AG04450 (cell line): ENCODE measurements at places on chromosomes 1 and 21. TPM values are rescaled to one million over a fixed set of nuclear protein-coding genes. Genes with fewer than 3 reads are reported as not detected.

DNAH14 gene
- 7.2 and 11.1 TPM in 2 replicates for polyA plus RNA-seq

SPATA21 gene
- polyA plus RNA-seq: 0.04 TPM in 1 of 2 replicates, not detected in the other

DNA sequence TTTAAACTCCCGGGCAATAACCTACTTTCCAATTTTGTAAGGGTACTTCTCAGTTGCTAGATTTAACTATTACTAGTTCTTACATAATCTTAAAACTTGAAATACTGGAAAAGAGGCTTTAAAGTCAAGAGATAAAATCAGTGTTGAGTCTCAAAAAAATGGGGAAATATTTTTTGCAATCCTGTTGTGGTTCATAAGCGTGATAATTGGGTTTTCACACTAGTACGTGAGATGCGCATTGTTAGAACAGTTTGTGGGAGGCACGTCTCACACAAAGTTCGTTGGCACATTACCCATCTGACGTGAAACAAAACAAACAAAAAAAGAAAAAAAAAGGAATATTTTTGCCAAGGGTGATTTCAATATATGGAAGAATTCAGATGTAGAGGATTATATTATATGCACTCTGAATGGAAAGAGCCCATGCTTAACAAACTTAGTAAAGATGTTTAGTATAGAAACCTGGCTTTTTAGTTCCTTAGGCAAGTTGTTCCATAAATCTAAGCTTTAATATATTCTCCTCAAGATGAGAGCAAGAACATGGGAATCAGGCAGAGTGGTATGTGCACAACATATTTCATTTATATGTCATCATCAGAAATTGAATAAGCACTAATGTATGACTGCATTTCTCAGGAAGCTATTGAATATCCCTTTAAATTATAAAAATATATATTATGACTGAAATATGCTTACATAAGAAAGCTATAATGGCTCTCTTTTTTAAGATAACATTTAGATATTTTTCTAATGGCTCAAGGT, 73.9 kb upstream of the TNFSF4 start:
- DNase-seq: no peak

- DNase-seq: no peak
These were observed 250.6 kb downstream of the SPATA17 start for GRCh38 chr1:217881607-217882332.

GRCh38 chr21:40618191-40618973, 228.6 kb downstream of the DSCAM start:
- no peak for DNase-seq

CATSPERE gene
- polyA plus RNA-seq: 0.36 and 0.58 TPM in 2 replicates

DNA sequence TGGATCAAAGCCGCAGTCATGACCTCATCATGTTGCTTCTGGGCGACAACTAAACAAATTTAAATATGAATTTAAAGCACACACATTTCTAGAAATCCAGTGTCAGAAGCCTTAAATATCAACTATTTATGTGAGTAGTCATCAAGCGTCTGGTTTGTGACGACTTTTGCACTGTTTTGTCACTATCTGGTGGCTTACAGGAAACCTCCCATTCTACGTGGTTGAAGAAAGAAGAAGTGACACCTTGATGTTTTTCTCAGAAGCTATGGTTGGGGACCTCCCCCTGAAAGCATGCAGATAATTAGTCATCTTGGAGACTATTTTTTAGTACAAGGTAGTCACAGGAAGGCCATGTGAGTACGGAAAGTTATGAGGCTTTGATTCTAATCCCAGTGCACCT, 58.5 kb downstream of the TENT5C start:
- DNase-seq: no peak

DNA sequence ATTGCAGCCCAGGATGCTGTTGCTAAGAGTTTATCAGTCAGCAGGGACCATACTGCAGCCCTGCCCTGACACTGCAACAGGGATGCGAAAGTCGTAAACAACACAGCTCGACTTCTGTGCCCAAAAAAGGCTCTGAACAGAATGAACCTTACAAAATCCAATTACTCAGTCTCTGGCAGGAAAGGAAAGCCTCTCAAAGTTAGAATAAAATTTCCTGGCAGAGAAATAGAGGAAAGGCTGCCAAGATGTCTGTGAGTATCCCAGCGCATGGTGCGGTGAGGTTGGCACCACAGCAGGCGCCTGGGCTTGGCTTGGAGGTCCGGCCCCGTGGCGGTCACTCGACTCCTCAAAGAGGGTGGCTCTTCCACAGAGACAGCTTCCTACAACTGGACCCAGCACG, 185.8 kb downstream of the PCP4 start:
- DNase-seq: no peak

KRTAP12-3 gene
- not detected in 2 replicates for polyA plus RNA-seq

DNA sequence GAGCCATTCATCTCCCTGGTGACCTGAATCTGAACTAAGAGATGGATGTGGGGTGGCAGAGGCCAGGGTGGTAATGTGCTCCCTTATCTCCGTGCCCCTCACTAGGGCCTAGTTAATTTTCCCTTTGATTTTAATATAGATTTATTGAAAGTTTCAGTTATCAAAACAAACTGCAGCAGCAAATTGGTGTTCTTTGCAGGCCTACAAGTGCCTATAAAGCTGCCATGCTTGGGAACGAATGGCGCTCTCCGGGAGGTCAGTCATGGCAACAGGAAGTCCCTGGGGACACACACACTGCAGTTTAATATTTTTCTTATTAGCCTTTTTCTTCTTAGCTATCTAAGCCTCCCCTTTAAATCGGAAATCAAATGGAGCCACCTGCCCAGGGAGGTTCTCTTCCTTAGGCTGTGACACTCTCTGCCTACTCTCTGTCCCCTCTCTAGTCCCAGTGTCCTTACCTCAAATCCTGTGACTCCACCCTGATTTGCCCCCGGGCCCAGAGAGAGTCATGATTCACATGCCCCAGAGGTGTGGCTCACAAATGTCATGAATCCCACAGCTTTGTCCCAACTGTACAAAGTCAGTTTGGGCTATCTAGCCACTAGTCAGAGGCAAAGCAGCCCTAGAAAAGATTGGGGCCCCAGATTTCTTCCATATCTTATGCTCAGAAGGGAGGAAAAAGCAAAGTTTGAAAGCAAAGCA, 4.3 kb upstream of the ERI3 start:
- DNase-seq: no peak

DNA sequence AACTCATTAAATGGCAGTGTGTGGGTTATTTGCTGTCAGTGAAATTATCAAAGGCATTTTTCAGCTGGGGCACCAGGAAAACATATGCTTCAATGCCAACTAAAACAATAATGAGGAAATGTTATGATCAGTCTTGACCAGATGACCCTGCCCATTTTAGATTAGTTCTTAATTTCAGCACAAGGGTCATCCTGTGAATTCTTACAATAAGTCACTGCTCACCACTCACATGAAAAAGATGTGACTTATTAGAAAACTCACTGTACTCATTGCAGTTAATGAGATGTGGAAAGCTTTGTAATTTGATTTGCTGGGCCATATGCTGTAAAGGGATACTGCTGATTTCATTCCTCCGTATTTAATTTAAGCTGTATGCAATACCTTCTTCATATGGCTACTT, 178.5 kb upstream of the LMO4 start:
- DNase-seq: no peak

GRCh38 chr1:113042285-113043143, 30.5 kb upstream of the LRIG2 start:
- peak; percentile 46 for DNase-seq
